GM23248 (cell line): ENCODE measurements at places on chromosomes 1 and 21.

- peak; percentile 78 for DNase-seq
Observed at GRCh38 chr1:201259476-201260235, 23.6 kb upstream of the PKP1 start.

- DNase-seq, result no peak
Observed at GRCh38 chr1:99365545-99365944, 101.3 kb downstream of the PLPPR4 start.

DNA sequence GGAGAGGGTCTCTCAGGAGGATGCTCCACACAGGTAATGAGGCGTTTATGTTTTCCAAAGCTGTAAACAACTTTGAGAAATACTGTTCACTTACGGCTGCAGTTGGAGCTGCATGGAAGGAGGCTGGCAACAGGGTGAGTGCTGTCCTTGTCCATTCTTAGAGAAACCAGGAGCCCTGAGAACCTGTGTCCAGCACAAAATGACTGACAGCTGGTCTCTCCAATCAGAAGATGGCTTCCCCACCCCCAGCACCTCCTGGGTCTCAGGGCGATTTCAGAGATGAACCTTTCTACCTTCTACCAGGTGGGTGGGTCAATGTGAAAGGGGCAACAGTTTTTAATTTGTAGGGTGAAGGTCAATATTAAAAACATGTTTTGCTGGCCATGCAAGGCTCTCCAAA, 353.6 kb downstream of the NPHP4 start:
- no peak for DNase-seq

- peak; percentile 57 for DNase-seq
Observed at GRCh38 chr1:89633800-89634625, 1.1 kb downstream of the LRRC8C start.

DNA sequence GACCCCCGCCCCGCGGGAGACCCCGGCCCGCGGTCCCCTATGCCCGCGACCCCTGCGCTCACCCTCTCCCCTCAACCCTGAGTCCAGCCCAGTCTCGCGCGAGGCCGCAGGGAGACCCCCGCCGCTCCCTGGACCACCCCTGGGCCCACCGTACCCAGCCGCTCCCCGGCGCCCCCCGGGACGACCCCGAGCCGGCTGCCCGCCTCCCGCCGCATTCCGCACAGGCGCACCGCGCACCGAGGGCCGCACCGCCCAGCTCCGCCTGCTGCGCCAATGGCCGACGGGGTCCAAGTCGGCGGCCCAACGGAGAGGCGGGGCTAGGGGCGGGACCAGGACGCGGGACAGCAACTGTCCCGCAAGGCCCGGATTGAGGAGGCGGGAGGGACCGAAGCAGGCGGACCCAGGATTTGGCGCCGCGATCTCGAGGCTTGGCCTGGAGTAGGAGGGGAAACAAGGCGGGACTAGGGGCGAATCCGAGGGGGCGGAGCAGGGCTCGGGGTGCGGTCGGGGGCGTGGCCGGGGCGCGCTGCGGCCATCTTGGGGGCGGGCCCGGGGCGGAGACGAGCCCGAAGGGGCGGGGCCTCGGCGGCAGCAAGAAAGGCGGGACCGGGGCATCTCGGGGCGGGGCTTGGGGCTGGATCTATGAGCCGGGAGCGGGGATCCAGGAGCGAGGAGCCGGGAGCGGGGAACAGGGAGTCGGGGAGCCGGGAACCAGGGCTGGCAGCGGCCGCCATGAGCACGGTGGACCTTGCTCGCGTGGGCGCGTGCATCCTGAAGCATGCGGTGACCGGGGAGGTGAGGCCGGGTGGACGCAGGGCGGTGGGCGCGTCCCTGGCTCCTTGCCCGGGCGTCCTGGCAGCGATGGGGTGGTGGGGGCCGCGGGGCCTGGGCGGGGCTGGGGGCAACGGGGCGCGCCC, at the start of gene PRXL2B:
PRXL2B (plus strand) TSS at position 624 of the 917 bp plus-strand sequence; CDS start at position 733, 109 bp downstream.
- DNase-seq, result peak; percentile 100
